ENCODE measurements at places on chromosomes 7 and 10. TPM values are rescaled to one million over a fixed set of nuclear protein-coding genes. Genes with fewer than 3 reads are reported as not detected.

The HOXA1 gene
- 2.6 TPM for polyA plus RNA-seq

The CFAP69 gene
- polyA plus RNA-seq, result 19.5 TPM

The SH2D4B gene
- 0.11 TPM for polyA plus RNA-seq

The CYP26C1 gene
- polyA plus RNA-seq, result not detected

The PHKG1 gene
- 1.2 TPM for polyA plus RNA-seq

The GFRA1 gene
- 26.6 TPM for polyA plus RNA-seq

The VPS37D gene
- 11.8 TPM for polyA plus RNA-seq

The FAM180A gene
- polyA plus RNA-seq, result not detected

The ANKRD7 gene
- 0.44 TPM for polyA plus RNA-seq

- DNase-seq, result no peak
Observed at GRCh38 chr10:49219248-49219647, 31.1 kb upstream of the TMEM273 start.

- DNase-seq, result no peak
Observed at GRCh38 chr7:128071801-128072200, 40.6 kb upstream of the LRRC4 start.

GRCh38 chr7:74380720-74381119 lies 73.0 kb upstream of the GTF2IRD1 start:
- no peak for DNase-seq

GRCh38 chr7:94028768-94029167 lies 24.6 kb upstream of the BET1 start:
- no peak for DNase-seq

DNA sequence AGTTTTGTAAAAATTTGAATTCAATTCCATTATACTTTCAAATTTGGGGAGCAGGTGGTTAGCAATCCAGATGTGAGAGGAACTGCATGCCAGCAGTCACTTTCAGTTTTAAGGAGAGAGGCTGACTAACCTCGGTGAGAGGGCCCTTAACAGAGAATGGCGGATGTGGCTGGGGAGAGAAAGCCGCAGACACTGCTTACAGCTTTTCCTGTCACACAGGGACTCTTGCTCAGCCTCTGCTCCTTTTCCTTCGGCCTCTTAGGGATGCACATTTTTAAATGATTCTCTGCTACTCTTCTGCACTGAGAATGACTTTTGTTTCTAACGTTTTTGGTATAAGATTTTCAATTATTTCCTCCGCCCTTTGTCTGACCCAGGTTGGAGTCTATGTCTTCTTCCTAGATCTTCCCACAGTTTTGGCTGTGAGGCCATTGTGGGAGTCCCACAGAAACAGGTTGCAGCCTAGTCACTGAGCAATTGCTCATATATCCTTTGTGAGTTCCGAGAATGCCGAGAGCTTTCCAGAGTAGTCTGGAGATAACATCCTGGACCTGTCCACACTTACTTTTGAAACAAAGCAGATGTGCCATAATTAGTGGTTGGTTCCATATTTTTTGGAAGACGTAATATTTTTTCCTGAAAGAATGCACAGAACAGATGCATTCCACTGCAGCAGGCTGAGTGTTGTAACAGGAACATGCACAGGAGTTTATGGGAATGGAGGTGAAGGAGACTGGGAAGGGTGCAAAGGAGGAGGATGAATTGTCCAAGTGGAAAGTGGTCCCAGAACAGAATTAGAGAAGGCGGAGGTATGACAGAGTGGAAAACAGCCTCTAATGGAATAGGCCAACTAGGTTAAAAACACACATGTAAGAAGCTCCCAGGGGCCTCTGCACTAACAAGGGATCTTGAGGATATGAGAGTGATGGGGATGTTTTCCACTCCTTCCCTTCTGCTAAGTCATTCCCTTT lies 168.0 kb upstream of the ZNF32 start:
- DNase-seq, result no peak

- DNase-seq, result no peak
Observed at GRCh38 chr10:74035303-74035702, 37.4 kb downstream of the VCL start.

DNA sequence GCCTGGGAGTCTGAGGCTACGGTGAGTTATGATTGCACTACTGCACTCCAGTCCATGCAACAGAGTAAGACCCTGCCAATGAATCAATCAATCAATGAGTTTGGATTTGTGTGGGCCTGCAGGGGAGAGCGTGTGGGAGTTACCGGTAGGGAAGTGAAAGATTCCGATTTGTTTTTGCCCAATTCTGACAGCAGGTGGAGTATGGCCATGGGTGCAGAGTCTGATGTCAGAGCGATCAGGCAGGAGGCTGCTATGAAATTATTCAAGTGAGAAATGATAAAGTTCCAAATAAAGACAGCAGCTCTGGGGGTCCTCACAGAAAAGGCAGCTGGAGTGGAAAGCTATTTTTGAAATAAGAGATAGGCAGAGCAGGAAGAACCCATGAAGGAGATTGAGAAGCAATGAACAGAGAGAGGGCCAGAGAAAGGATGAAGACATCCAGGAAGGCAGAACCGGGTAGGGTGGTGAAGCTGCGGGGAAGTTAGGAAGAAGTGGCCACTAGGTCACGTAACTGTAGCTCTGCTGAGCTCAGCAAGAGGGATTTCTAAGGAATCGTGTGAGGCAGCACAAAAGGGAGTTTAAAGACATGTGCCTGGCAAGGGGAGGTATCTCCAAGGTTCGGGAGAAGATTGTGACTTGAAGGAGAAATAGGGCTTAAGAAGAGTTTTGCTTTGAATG lies 93.7 kb upstream of the NMT2 start:
- DNase-seq, result no peak

DNA sequence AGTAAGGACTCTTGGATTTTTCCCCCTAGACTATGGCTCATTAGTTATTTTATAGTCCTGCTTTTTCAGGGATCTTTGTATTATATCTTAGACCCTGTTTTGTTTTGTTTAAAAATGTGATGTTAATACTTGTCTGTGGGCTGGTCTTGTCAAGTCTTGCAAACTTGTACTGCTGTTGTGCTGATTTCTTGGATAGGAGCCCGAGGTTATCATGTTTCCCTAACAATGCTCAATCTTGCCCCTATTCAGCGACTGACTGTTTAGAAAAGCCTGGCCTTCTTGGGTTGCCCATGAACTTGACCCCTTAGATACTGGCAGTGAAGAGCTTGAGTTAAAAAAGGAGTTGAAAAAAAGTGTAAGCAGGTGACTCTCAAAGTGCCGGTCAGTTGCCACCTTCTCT lies 115.7 kb downstream of the KIAA1217 start:
- no peak for DNase-seq

GRCh38 chr10:110903280-110904278 lies 15.4 kb downstream of the BBIP1 start:
- no peak for DNase-seq

DNA sequence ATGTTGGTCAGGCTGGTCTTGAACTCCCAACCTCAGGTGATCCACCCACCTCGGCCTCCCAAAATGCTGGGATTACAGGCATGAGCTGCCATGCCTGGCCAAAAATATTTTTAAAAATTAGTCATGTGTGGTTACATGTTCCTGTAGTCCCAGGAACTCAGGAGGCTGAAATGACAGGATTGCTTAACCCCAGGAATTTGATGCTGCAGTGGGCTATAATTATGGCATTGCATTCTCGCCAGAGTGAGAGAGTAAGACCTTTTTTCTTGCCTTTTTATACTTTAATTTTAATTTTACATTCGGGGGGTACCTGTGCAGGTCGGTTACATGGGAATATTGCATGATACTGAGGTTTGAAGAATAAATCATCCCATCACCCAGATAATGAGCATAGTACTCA lies 86.6 kb upstream of the ZNF92 start:
- no peak for DNase-seq

GRCh38 chr10:118952493-118953295 lies 76.8 kb upstream of the NANOS1 start:
- DNase-seq, result no peak

- DNase-seq, result no peak
Observed at GRCh38 chr7:144957998-144958397, 122.1 kb upstream of the TPK1 start.

DNA sequence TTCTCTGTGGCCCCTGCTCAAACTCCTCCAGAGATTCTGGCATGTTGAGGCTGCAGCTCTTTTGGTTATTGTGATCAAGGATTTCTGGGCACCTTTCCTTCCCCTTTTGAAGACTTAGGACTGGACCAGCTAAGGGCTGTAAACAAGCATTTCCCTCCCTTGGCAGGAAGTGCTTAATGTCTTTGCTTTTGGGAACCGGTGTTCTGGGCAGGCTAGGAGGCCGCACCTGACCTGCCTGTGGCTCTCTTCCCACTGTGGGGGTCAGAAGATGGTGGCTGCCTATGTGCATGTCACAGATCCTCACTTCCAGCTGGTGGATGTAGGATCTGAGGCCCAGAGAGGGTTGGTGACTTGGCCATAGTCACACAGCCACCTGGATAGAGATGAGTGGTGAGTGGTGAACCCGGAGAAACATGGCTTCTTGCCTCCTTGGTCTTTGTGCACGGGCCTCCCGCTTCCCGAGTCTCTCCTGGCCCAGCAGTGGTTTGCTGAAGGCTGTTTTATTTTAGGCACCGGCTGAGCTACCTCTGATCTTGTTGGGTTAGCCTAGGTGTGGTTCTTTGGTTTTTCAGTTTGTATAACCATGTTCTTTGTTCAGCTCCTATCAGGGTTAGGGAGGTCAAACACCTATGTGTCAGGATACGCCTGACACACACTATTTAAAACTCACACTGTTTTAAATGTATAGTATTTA lies 82.0 kb downstream of the GRK5 start:
- DNase-seq, result no peak

DNA sequence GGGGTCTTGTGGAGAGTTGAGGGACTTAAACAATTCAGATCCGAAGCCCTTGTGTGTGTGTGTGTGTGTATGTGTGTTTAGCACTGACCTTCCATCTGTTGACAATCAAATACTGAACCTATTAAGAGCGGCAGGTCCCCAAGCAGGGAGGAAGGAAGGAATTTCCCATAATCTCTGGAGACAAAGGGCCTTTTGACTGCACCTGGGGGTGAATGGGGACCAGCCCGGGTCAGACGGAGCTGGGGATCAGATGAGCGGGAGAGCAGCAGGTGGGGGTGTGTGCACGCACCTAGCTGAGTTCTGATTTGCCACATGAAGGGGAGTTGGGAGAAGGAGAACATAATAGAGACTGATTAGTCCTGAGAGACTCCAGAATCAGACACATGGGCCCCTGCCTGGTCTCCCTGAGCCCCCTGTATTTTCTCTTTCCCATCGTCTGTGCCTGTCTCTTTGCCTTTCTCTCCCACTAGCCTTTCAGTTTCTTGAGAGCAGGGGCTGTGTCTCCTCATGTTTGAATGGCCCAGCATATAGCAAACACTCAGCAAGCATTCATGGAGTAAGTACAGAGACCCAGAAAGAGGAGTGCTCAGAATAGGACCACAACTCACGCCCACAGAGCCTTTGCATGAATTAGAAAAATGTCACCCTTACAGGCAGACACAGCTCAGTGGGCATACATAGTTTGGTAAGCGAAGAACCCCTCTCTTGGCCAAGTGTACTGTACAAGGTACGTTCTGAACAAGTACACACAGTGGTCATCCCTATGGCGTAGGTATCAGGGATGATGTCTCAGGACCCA lies 288.3 kb upstream of the HABP2 start:
- DNase-seq, result no peak

- no peak for DNase-seq
Observed at GRCh38 chr7:155260498-155260872, 37.2 kb upstream of the INSIG1 start.

DNA sequence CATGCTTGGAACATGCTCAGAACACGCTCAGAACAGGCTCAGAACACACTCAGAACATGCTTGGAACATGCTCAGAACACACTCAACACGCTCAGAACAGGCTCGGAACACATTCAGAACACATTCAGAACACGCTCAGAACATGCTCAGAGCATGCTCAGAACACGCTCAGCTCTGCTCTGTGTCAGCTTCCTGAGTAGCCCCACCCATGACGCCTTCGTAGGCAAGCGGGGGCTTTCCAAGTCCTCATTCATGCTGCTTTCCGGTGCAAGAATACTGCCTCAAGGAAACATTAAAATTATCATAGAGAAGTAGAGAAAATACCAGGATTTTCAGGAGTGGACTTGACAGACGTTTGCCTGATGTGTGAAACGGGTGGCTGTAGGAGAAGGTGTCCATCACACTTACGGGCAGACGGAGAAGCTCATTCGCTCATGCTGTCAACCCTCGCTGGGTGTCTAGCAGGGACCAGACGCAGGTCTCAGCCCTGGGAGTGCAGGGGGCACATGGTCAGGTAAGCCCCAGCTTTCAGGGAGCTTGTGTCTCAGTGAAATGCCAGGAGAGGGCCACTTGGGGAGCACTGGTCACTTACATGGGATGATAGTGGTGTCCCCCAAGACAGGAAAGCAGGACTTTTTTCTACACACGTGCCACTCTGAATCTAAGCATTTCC lies 24.7 kb downstream of the EN2 start:
- no peak for DNase-seq

GRCh38 chr10:72310241-72310633 lies 36.5 kb downstream of the DDIT4 start:
- DNase-seq, result no peak

GRCh38 chr7:119888251-119888650 lies 384.7 kb upstream of the KCND2 start:
- DNase-seq, result no peak

DNA sequence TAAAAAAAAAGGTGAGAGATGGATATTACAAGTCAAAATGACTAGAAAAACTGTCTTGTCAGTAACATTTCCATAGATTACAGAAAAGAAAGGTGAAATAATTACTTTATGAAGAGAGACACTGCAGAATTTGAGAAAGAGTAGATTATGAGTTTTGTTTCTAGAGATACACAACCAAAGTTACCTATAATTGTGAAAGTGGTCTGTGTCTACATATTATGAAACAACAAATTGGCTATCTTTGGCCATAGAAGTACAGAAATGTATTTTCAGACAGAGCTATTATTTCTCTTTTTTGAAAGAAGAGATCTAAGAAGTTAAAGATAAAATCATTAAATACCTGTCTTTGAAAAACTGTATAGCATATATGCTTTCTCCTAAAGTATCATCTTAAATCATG lies 30.1 kb downstream of the KCND2 start:
- no peak for DNase-seq

GRCh38 chr10:129833468-129833950 lies 130.6 kb downstream of the EBF3 start:
- no peak for DNase-seq

DNA sequence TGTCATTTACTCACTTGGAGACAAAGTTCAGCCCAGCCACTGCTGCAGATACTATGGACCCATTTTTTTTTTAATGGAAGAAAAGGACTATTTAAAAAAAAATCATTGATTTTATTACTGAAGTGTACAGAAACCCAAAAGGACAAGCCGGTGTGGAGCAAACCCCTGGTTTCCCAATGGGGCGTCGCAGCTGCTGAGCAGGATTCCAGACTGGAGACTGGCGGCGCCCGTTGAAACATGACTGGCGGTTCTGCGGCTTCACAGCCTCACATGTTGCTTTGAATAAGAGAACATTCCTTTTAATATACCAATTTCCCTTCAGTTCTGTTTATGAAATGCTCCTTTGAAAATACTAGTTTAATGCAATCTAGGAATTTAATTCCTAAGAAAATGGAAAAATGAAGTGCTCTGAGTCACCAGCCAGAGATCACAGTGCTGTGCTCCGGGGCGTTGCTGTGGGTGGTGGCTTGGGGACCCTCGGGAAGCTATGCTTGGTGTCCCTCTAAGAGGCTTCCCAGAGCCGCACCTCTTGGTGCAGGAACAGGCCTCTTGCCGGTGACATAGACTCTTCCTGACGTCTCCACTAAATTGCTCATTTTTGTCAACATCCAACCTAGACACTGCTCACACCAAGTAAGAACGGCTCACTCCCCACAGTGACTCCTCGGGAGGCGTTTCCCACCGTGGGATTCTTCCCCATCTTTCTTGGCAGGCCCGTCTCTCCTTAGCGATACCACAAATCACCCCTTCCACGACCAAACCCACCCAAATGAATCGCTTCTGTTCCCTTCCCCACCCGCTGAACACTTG lies 12.0 kb upstream of the VIPR2 start:
- DNase-seq, result no peak

All from left renal pelvis (tissue), 4 donors.